ENCODE measurements at places on chromosomes 13 and 19. TPM values are rescaled to one million over a fixed set of nuclear protein-coding genes. Genes with fewer than 3 reads are reported as not detected.

GRCh38 chr13:80274643-80275042 is 66.3 kb downstream of the SPRY2 start:
- no peak for DNase-seq

DNA sequence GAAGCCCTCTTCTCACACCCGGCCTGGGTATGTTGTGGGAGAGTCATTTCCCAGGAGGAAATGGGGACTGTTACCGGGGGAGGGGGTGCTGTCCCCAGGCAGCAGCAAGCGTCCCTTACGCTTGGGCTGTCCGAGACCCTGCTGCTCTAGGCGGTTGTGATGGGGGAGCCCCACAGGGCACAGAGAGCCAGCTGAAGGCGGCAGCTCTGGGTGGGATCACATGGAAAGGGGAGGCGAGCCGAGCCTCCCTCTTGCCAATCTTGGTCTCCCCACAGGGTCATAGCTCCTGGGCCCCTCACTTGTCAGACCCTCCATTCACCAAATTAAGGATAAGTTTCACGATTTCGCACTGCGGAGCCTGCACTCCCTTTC is 22.0 kb downstream of the EPN1 start:
- DNase-seq = no peak

GRCh38 chr13:35964011-35964862 is 166.9 kb downstream of the DCLK1 start:
- no peak for DNase-seq

- DNase-seq = no peak
Measured at GRCh38 chr13:98581381-98581780, 4.5 kb upstream of the STK24 start.

DNA sequence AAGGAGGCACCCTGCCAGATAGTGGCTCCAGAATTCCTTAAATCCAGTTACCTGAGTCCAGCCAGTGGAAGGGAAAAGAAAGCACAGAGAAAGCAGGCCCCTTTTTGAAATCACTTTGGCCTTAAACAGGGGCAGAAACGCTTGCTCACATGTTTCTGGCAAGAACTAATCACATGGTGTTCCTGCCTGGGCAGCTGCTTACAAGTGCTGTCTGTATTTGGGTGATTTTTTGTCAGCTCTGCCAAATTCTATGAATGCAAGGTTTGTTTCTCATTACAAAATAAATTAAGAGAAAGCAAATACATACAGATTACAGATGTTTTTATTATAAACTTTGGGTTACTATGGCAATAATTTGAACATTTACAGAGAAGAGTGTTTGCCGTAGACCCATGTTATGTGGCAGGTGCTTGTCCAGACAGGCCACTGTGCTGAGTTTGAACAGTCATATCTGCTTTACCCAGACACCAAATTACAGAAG is 1237.8 kb downstream of the SLITRK5 start:
- DNase-seq = peak; percentile 34

GRCh38 chr13:30665638-30666037 is 47.9 kb downstream of the USPL1 start:
- DNase-seq = no peak

DNA sequence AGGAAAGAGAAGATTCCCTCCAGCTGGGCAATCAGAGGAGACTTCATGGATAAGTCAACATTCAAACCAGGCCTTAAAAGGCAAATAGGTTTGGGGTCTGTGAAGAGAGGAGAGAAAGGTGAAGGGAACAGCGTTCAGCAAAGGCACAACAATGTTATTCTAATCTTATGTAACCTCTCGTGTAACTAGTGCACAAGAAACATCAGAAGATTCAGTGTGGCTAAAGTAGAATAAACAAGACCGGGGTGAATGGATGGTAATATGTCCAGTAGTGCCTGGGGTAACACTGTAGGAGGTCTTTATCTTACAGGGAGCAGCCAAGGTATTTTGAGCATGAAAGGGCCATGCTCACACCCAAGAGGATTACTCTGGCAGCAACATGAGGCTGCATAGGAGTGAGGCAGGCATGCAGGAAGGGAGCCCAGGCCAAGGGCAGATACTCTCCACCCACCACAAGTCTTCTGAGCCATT is 24.1 kb downstream of the LHFPL6 start:
- DNase-seq = no peak

- DNase-seq = no peak
Measured at GRCh38 chr13:98563071-98563470, 13.8 kb downstream of the STK24 start.

- no peak for DNase-seq
Measured at GRCh38 chr13:60028021-60028420, 135.7 kb downstream of the DIAPH3 start.

DNA sequence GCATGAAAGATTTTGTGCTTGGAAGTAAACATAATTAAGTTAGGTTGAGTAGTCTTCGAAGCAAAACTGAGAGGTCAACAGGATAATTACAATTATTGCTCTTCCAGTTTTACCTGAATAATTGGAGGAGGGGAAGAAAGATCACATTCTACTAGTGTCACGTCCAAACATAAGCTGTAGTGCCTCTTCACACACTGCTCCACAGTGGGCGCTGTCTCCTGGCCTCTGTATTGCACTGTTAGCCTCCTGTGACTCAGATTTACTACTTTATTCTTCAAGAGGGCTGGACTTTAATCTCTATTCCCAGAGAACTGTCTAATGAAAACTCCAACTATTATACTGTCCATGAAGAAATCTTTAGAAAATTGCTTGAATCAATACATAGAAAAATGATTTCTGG is 62.9 kb downstream of the TRPC4 start:
- peak; percentile 2 for DNase-seq

- no peak for DNase-seq
Measured at GRCh38 chr13:59343993-59344822, 819.5 kb downstream of the DIAPH3 start.

DNA sequence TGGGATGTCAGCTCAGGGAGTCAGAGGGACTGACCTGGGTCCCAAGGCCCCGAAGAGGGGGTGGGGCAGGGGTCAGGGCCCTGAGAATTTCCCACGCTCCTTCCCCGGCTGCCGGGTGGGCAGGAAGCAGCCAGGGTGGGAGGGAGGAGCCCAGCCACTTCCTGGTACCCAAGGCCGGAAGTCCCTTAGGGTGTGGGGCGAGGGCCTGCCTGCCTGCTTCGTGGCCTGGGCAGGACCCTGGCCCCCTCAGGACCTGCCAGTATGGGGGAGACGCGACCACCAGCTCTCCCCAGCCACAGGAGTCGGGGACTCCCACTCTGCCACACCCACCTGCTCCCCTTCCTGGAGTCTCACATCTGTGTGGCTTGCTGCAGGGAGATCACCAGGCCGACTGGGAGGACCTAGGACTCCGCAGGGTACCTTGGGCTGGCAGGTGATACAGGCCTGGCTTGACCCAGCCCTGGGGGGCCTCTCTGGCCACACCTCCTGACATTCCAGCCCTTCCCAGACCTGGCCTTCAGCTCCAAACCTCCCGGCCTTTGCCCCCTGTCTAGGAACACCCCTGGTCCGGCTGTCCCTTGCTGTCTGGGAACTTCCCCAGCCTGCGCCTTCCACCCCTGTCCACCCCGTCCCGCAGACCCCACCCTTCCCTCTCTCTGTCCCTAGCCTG is 9.8 kb upstream of the CIRBP start:
- DNase-seq = peak; percentile 74

DNA sequence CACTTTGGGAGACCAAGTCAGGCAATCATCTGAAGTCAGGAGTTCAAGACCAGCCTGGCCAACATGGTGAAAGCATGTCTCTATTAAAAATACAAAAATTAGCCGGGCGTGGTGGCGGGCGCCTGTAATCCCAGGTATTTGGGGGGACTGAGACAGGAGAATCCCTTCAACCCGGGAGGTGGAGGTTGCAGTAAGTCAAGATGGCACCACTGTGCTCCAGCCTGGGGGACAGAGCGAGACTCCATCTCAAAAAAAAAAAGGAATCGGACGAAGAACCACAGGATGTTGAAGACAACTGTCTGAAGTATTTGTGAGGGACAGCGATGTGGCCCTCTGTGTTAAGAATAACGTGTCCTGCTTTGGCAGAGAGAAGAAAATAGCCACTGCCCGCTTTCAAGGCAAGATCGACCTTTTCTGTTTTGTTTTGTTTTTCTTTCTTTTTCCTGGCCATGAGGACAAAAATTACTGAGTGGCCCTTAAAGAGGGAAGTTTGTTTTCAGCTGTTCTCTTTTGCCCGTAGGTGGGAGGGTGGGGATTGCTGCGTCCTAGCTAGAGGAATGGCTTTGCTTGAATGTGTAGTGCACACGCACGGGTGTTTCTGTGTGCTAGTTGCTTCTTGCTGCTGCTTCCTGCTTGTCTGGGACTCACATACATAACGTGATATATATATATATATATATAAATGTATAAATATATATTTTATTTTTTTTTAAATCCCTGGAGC is 6.2 kb upstream of the PRKCG start:
- DNase-seq = no peak

GRCh38 chr13:113649212-113649611 is 8.8 kb downstream of the ATP4B start:
- DNase-seq = no peak

DNA sequence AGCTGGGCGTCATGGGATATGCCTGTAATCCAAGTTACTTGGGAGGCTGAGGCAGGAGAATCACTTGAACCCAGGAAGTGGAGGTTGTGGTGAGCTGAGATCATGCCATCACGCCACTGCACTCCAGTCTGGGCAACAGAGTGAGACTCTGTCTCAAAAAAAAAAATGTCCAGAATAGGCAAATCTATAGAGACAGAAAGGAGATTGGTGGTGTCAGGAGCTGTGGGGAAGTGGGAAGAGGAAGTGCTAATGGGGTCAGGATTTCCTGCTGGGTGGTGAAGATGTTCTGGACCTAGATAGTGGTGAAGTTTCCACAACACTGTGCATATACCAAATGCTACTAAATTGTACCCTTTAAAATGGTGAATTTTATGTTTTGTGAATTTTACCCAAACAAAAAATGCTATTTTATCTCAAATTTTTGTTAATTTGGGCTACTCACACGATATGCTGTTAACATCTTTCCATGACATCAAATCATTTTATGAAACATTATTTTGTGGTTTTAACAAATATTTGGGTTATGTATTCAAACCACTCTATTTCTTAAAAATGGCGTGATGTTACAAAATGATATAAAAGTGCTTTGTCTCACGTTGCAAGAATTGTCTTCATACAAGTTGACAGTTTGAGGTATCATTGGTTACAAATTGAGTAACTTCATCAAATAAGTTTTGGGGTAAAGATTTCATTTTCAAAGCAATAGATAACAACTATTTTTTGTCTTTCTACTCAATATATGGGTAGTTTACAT is 7.4 kb upstream of the CYP4F3 start:
- no peak for DNase-seq

Gene CGB7
- 2.5 TPM for total RNA-seq

Gene CEACAM6
- not detected for total RNA-seq

Gene TMPRSS9
- not detected for total RNA-seq

Gene ZNF99
- total RNA-seq = not detected

Gene SLC17A7
- not detected for total RNA-seq

Gene CHAF1A
- 15.3 TPM for total RNA-seq

Gene CGB2
- not detected for total RNA-seq

Gene KLF1
- total RNA-seq = not detected

Gene TMEM238
- 10.6 TPM for total RNA-seq
